IMR-90 (cell line): ENCODE measurements at places on chromosomes 5 and 9. TPM values are rescaled to one million over a fixed set of nuclear protein-coding genes. Genes with fewer than 3 reads are reported as not detected.
A peak's percentile ranks its signal among the peaks of the same experiment; 100 is the strongest.

SLC9A3 gene
- 0.56 and 0.72 TPM in 2 replicates for total RNA-seq

DYNC2I2 gene
- total RNA-seq = 36.1 and 37.1 TPM in 2 replicates

PCDHGA4 gene
- 5.0 and 5.4 TPM in 2 replicates for total RNA-seq

PCDHGB7 gene
- total RNA-seq = 5.8 and 6.3 TPM in 2 replicates

WWC1 gene
- 9.1 and 10.3 TPM in 2 replicates for total RNA-seq

- DNase-seq = peak; percentile 27
These were observed 97.2 kb upstream of the NREP start for GRCh38 chr5:111854186-111854585.

- no peak for DNase-seq
These were observed 3.2 kb upstream of the SLC22A4 start for GRCh38 chr5:132291026-132291425.

GRCh38 chr5:114634967-114635901, 273.4 kb downstream of the KCNN2 start:
- DNase-seq = no peak

DNA sequence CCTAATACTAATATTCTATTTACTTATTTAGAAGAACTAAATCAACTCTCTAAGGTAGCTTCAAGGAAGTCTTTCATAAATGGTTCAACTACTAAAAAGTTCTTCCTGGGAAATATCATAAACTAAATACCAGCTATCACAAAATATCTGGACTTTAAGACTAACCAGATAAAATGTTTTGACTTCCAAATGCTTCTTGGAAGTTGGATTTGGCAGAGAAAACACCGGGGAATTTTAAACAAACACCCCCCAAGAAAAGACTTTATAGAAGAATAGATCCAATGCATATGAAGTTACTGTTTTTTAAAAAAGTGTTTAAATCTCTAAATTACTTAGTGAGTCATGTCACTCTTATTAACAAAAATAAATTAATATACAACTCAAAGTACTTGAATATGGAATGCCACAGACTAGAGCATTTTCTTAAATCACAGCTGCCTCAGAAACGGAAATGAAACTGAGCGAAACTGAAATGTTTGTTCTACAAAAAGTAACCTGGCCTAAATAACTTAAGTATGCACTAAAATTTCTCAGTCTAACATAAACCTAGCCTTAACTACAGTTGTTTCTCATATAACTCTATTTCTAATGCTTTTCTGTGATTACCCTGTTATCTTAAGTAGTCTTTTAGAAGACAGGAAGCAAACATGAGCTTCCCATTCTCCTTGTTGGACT, 6.8 kb downstream of the ABCA1 start:
- DNase-seq = no peak

DNA sequence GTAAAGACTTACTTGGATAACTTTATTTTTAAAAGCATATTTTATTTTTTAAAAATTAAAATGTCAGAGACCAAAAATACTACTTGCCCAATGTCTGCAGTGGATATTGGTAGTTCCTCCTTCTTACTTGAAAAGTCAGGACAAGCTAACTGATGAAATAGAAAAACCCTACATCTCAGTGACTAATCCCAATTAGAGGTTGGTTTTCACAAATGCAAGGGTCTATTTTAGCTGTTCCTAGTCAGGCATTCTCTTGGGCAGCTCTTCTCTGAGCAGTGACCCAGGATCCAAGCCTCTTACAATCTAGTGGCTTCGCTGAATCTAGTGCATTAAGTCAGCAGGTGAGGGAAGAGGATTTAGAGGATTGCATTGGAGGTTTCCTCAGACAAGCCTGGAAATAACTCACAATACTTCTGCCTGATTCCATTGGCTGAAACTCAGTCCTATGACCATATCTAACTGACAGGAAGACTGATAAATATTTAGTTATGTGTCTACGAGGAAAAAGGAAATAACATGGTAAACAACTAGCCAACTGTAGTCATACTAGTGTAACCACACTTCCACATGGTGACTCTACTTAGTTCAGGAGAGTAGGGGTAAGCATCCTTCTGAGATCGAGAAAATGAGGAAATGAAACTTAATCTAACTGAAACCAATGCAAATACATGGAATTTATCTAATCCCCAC, 34.2 kb upstream of the MIER3 start:
- no peak for DNase-seq

DNA sequence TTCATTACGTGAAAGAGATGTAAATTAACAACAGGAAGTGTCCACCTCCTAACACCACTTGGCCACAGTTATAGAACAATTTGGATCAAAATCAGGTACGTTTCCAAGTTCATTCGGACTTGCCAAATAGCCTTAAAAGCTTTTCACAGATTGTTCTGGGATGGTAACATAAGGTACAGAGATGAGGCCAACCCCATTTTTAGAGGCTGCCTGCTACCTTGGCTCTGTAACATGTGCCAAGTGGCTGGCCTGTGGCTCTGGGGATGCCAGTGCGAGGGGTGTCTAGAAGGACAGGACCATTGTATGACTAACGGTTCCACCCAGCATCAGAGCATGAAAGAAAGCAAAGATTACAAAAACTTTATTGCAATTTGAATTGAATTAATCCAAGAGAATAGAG, 91.0 kb downstream of the LHFPL2 start:
- no peak for DNase-seq

- no peak for DNase-seq
These were observed 266.4 kb upstream of the ZNF608 start for GRCh38 chr5:125012727-125013451.

DNA sequence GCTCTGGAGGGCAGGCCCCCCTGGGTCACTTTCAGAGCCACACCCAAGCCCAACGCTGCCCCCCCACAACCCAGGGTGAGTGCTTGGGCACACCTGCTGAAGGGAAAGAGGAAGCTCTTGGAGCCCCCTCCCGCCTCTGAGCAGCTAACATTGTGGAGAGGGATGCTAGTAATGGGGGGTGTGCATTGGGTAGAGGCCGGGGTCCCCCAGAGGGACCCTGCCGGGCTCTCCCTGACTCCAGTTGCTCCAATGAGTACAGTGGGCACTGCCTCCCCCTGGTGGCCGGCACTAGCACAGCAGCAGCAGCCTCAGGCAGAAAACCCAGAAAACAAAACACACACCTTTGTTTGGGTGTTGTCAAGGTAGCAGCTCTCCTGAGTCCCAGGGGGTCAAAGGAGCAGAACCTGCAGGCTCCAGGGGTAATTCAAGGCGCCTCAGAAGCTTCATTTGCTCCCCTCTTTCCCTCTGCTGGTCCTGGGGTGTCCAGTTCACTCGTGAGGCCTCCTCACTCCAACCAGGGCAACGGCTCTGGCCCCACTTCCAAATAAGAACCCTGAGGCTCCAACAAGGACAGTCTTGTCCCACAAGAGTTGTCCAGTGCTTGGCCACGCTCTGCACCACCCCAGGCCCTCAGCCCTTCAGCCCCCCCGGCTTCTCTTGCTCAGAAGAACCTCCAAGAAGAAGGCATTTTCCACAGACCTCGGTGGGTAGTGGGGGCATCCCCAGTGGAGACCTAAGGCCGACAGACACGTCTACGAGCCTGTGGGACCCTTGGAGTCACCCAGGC, 16.1 kb downstream of the GBGT1 start:
- DNase-seq = peak; percentile 32

- no peak for DNase-seq
These were observed 145.6 kb upstream of the CDH12 start for GRCh38 chr5:22998774-22999173.

DNA sequence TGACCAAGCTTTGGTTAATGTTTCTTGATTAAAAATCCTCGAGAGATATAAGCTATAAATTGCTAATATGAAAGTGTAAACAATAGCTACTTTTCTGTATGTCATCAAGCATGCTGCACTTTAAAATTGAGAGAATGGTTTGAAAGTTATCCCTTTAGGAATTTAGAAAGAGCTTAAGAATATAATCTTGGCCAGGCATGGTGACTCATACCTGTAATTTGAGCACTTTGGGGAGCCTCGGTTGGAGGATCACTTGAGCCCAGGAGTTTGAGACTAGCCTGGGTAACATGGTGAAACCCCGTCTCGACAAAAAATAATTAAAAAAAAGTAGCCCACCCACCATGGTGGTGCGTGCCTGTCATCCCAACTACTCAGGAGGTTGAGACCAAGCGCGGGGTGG, 12.2 kb upstream of the MROH2B start:
- peak; percentile 37 for DNase-seq
